ENCODE measurements at places on chromosomes 7 and 10.
A peak's percentile ranks its signal among the peaks of the same experiment; 100 is the strongest.

DNA sequence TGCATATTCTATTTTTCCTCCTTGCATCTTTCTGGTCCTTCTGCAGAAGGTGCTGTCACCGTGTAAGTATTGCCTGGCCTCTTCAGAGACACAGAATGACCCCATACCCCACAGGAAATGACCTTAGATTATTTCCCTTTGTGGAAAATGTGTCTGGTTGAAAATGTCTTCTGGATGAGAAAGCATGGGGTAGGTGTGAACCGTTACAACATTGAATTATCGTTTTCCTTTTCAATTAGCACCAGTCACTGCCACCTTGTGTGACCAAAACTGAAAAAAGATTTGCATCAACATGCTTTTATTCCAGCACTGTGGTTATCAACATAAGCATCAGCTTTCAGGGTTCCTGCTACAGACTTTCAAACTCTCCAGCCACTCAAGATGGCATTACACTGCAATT is 58.0 kb upstream of the CELF2 start:
- DNase-seq = no peak

DNA sequence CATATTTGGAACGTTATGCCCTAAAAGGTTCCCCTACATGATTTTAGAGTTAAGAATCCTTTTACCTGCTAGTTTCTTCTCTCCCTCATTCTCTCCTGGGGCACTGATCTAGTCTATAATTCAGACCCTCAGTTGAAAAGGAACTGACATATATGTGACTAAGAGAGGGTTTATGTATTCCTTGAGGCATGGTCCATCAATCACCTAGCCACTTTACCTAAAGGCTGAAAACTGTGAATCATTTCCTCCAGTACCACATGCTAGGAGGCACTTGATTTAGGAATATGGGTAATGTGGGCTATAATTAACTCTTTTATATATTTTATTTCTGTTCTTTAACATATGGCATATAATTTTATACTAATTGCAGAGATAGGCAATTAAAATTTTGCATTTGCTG is 303.5 kb downstream of the BBS9 start:
- no peak for DNase-seq

DNA sequence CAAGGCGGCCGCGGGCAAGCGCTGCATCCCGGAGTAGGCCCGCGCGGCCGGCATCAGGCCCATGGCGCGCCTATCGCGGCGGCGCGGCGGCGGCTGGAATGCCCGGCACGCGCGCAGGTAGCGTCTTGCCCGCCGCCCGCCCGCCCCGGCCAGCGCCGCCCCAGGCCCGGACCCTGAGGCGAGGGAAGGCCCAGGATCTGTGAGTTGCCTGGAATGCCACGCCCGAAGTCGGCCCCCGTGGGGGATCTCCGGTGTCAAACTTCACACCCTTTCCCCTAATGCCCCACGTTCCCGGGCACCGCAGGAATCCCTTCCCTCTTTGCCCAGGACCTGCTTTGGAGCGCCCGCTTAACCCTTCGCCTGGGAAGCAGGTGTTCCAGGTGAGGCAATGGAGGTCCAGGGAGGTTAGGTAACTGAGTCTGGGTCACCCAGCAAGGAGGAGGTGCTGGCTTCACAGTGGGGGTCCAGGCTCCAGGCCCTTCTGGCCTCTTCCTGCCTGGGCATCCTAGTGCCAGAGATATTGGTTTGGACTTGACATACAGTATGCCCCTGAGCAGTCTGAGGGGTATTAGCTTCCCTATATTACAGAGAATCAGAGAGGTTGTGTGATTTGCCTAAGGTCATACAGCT is 138.1 kb downstream of the ARHGAP22 start:
- peak; percentile 40 for DNase-seq

DNA sequence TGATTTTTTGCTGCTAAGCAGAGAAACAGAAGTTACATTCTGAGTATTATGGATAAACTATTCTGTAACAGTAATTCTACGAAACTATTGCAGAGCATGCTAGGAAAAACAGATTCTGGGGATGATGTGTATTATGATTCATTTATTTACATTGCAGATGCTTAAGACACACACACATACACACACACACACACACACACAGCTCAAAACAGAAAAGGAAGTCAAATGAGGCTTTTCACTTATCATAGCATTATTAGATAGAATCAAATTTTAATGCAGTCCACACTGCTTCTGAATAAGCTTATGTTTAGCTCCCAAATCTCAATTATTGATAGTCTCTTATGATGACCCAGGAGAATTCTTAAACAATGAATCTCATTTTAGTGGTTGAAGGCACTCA is 307.2 kb downstream of the HGF start:
- no peak for DNase-seq

- DNase-seq = no peak
These were observed 51.6 kb upstream of the RPA3 start for GRCh38 chr7:7769710-7770627.

- no peak for DNase-seq
These were observed 739.5 kb downstream of the SORCS1 start for GRCh38 chr10:106424981-106425380.

DNA sequence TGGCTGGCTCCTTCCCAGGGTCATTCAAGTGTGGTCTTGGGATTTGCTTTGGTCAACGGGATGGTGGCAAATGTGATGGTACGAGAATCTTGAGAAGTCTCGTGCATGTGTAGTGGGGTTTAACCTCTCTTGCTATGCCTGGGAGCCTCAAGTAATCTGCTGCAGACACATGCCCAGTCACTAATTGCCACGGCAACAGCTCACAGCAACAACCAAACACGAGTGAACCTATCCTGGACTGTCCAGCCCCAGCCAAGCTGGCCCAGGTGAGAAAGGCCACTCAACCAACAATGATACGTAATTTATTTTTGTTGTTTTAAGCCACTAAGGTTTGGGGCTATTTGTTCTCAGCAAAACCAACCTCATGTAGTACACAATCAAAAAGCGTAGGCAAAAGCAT is 38.1 kb upstream of the DDC start:
- no peak for DNase-seq

DNA sequence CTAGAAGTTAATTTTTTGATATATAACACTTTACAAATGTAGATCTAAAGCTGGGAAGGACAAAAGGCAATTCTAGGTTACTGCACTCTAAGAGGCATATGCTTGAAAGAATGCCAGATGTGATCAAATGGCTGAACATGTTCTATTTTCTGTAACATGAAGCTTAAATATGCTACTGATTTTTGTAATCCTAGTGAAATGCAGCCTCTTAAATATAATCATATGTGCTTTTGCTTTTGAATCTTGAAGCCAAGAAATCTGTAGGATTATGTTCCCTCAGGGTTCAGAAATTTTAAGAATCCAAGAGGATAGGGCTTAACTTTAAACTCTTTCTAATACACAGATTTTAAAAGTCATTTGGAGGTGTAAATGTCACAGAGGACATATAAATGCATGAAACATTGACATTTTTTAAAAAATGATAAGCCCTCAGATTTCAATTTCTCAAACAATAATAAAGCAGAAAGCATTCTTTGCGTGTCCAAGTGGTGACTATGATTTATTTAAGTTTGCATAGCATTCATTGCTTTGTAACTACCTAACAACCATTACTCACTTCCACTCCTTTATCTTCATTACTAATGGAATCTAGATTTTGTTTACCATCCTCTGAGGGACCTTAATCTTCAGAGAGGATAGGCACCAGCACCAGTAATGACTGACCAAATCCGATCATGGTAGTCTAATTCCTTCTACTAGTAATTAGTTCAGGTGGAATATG is 170.4 kb downstream of the MAGI2 start:
- peak; percentile 30 for DNase-seq

- no peak for DNase-seq
These were observed 49.9 kb upstream of the CUX1 start for GRCh38 chr7:101767544-101767943.

DNA sequence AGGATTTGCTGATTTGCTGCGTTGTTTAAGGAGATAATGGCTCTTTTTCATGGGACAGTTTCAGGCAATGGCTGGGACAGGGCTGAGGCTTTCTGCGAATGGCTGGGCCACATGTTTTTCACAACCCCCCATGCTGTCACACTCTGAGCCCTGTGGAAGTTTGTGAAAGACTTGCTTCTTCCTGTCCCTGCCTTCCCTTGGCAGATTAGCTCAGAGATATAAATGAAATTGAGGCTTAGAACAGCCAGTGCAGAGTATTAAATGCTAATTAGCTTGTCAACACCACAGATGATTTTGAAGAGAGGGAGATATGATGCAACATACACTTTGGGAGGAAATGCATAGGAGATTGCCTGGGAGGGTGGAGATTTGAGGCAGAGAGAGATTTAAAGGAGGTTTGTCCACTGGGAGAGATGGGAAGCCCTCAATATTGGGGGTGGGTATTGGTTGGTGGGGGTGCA is 232.0 kb downstream of the SH2D4B start:
- DNase-seq = peak; percentile 53

GRCh38 chr7:37982423-37982822 is 62.0 kb downstream of the EPDR1 start:
- no peak for DNase-seq

- DNase-seq = no peak
These were observed 182.9 kb downstream of the ANK3 start for GRCh38 chr10:60206735-60207134.

DNA sequence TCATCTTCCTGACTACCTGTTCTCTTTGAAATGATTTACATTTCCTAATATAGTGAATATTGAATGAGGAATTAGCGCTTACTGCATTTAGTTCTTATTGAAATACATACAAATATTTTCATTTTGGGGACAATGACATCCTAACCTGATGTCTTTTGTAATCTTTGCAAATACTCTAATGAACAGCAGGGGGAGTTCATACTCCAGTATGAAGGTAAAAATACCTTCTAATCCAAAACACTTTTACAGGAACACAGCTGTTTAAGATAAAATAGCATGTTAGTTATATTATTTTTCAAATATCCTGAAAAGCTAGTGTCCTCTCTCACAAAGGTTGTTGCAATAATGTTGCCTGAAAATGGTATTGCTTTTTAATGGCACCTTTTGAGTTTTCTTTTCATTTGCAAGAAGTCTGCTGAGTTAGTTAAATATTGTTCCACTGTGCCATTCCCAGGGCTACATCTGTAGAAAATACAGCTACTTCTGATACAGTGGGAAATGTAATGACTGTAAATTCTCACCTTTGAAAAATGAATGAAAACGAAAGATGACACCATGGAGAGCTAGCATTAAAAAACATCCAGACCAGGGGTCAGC is 400.0 kb downstream of the PHF14 start:
- no peak for DNase-seq

DNA sequence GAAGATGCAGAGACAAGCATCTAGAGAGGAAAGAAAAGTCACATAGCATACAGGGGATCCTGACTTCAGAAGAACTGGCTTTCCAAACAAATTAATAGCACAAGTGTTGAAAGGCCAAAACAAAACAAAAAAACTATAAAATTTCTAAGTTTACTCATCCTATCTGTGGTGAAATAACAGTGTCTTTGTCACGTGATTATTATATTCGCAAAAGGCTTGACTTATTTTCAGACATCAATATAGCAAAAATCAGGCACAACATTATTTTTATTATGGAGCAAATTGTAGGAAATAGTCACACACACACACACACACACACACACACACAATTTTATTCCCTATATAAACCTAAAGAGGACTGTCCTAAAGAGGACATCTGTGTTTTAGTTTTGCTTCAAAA is 272.3 kb downstream of the CNTNAP2 start:
- DNase-seq = no peak

GRCh38 chr10:13100349-13101294 is 659 bp downstream of the OPTN start:
- DNase-seq = peak; percentile 40

GRCh38 chr10:12974078-12974477 is 27.4 kb downstream of the CCDC3 start:
- DNase-seq = no peak

DNA sequence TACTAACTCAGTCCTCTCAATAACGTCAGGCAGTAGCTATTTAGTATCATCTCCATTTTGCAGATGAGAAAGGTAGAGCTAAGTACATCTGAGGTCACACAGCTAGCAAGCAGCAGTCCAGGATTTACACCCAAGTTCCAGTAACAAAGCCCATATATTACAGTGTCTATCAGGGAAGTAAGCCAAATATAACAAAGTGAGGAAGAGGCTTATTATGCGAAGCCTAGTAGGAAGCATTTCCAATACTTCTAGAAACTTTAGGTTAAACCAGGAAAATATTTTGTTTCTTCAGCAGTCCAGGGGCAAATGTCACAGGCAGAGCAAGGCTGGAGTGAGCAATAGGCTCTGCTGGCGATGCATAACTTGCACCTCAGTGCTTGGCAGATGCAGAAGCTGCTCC is 53.9 kb downstream of the NOC3L start:
- DNase-seq = no peak

DNA sequence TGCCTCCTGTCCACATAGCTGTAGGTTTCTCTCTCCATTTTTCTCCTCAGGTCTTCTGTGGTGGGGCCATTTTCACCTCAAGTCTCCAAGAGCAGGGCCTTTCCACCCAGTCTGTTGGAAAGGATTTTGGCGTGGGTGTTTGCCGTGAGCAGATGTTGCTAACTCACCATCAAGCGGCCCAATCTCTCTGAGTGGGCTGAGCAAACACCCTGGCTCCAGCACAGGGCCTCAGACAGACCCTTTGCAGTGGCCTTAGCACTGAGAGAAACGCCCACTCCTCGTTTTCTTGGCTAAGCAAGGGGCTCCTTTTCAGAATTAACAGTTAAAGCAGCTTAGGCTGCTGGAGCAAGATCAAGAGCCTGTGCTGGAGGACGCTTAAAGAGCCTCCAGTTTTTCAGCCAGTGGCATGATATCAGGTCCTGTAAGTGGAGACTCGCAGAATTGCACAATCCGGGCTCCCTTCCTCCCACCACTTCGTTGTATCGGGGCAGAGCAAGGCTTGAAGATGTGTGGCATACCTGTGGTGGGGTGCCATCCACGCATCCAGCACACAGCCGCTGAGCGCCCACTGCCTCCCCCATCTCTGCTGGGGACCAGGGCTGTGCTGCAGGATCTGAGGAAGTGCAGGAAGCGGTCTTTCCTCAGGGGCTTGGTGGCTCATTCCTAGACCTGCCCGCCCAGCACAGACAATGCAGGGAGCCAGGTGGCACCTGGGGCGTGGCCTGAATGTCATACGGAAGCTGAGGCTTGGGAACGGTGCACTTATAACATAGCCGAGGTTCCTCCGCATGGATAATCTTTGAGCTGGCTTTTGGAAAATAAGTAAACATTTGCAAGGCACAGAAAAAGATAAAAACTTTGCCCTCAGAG is 142.7 kb downstream of the ADARB2 start:
- no peak for DNase-seq

GRCh38 chr7:111215550-111215949 is 124.6 kb downstream of the LRRN3 start:
- no peak for DNase-seq

DNA sequence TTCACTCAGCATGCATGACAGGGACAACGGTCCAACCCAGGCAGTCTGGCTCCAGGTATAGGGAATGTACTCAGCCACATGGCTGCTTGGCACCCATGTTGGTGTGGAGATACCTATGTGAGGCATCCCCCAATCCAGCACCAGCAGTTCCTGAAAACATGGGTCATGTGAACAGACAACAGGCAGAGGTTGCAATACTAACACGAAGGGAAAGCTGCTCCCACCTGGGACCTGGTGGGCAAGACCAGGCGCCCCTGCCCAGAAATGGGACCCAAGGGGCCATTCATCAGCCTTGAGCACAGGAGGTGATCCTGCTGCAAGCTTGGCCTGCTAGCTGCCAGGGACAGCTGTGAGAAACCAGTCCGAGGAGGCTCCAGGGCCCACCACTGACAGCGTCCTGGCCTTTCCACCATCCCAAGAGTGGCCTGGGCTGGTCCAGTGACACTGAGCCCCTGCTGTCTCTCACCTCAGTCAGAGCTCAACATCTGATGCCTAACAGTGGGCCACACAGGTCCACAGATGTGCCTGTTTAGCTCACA is 142.3 kb downstream of the ARHGAP22 start:
- DNase-seq = peak; percentile 31

GRCh38 chr7:90552521-90552920 is 43.6 kb upstream of the CDK14 start:
- DNase-seq = no peak
